ENCODE measurements at places on chromosomes 11 and 22. TPM values are rescaled to one million over a fixed set of nuclear protein-coding genes. Genes with fewer than 3 reads are reported as not detected.

GRCh38 chr11:120652705-120653335 is 141.3 kb downstream of the GRIK4 start:
- H3K4me1 ChIP-seq = no peaks in the 10 kb centered on the region
- no peaks in the 10 kb centered on the region for H3K36me3 ChIP-seq
- no peaks in the 10 kb centered on the region for H3K27me3 ChIP-seq
- peak; percentile 28 for DNase-seq
- H3K4me3 ChIP-seq = no peak overlapping the region
- no peak overlapping the region for H3K27ac ChIP-seq

GRCh38 chr11:115333949-115334348 is 170.3 kb downstream of the CADM1 start:
- H3K27me3 ChIP-seq = no peaks in the 10 kb centered on the region
- no peaks in the 10 kb centered on the region for H3K36me3 ChIP-seq
- no peak for DNase-seq
- no peak overlapping the region for H3K4me3 ChIP-seq
- H3K4me1 ChIP-seq = peaks cover 21% of the 10 kb centered on the region
- no peak overlapping the region for H3K27ac ChIP-seq

DNA sequence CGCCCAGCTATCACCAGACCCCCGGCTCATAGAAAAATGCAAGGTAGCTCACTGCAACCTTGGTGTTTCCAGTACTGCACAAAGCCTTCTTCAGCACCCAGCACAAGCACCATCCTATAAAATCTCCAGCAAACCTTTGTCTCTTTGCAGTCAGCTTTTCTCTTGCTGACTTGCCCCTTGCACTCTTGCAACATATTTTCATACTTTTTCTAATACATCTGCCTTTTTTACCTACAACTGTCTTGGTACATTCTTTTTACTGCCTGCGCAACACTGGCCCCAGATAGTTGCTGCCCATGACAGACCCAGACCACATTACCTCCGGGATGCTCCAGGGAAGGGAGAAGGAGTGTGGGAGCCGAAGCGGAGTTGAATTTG is 142.4 kb downstream of the MPPED1 start:
- DNase-seq = no peak
- no peaks in the 10 kb centered on the region for H3K4me1 ChIP-seq
- H3K36me3 ChIP-seq = no peaks in the 10 kb centered on the region
- H3K27me3 ChIP-seq = no peaks in the 10 kb centered on the region
- no peak overlapping the region for H3K27ac ChIP-seq

The HTR3A gene
- total RNA-seq = not detected

The PKNOX2 gene
- not detected for total RNA-seq

Data from Caco-2 (cell line).